NCI-H2171 treated with DMSO at 0.1 percent for 48 hours (cell line): ENCODE measurements at places on chromosomes 13 and 19.
A peak's percentile ranks its signal among the peaks of the same experiment; 100 is the strongest.

DNA sequence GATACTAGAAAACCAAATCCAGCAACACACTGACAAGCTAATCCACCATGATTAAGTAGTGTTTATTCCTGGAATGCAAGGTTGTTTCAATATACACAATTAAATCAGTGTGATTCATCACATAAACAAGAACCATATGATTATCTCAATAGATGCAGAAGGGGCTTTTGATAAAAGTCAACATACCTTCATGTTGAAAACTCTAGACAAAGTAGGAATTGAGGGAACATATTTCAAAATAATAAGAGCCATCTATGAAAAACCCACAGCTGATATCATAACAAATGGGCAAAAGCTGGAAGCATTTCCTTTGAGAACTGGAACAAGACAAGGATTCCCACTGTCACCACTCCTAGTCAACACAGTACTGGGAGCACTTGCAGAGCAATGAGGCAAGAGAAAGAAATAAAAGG lies 213.6 kb upstream of the CSNK1A1L start:
- no peak for DNase-seq

DNA sequence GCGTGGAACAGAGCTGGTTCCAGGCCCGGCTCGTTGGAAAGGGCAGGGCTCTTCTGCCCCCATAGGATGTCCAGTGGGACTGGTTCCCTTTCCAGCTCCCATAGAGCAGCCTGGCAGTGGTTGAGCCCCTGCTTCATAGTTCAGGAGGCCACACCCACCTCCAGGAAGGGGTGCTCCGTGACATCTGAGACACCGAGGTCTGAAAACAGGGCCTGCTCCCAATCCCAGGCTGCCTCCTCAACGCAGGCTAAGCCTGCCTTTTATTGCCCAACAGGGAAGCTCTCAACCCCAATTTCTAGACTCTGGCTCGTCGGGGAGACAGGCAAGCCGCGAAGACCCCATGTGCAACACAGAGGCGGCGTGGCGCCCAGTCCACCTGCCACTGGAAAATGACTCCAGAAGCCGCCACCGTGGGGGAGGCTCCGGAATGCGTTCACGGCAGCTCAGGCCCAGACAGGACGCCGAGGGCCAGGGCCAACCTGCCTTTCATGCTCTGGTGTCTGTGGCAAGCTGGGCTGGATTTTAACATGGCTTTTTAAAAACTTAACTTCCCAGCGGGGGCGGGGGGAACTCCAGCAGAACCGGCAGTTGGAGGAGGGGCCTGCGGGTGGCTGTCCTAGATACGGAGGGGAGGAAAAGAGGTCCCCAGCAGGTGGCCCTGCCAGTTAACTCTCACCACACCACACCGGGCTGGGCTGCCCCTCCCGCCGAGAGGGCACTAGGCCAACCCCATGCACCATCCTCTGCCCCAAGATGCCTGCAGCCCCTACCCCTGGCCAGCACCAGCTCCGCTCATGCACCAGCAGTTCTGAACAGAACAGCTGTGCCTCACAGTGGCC lies 17.9 kb upstream of the TINCR start:
- DNase-seq = peak; percentile 39

DNA sequence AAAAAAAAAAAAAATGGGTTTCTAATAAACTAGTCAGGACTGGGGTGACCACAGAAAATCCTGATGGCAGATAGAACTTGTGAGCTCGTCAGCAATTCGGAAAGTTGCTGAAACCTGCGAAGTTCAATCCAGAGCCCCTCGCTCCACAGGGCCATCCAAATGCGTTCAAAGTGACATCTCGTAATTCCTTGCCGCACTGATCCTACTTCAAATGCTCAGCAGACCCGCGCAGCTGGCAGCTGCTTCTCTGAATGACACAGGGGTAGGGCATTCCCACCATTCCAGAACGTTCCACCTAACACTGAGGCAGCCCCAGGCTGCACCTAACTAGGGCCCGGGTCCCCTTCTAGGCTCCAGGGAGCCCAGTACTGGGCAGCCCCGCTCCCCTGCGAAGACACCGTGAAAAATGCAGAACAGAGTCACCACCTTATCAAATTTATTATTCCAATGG lies 4.8 kb upstream of the DAPK3 start:
- no peak for DNase-seq

DNA sequence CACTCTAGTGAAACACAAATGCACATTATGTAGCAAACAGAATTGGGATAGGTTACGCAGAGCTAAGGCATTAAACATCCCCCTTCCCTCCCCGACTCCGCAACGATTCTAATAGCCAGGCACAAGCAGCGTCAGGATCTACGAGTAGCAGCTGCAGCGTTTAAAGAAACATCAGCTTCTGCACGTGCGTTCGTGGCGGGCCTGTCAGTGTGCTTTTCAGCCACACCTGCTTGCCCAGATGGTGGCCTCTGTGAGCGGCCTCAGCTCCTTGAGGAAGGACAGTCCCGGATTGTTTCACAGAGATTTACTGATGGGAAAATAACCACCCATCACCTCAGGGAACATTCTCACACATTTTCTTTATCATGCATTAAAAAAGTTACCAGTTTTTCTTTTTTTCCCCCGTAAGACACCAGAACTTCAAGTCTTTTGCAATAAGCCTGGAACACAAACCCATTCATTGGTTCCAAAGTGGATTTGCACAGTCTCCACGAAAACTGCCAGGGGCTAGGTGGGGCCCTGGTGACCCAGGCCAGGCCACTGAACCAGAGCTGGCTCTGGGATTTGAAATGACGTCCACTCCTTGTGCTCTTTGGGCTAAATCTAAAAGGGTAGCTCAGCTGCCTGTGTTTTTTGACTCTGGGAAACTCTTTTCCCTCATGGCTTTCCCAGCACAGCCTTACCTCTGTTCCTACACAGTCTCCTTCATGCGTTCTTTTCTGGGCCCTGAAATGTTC lies 325.5 kb downstream of the KCNRG start:
- peak; percentile 74 for DNase-seq
